ENCODE measurements at places on chromosomes 4 and X.

DNA sequence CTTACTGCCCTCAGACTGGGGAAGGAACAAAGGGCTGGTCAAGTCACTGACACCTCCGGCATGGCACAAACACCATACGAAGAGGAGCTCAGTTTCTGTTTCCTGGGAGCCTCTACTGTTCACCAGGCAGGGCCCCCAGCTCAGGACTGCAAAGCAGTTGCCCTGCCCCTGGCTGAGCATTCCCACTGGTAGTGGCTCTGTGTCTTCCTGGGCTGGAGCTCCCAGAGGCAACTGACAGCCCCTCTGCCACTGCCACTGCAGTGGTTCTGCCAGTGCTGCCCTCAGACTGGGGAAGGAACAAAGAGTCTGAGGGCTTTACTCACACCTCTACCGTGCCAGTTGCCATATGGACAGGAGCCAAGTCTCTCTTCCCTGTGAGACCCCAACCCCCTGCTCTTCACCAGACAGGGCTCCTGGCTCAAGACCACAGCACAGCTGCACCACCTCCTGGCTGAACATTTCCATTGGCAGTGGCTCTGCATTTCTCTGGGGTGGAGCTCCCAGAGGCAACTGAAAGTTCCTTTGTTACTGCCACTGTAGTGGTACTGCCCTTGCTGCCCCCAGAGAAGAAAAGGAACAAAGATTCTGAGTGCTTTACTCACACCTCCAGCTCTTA, 67.9 kb downstream of the SMARCA5 start:
- DNase-seq = no peak

DNA sequence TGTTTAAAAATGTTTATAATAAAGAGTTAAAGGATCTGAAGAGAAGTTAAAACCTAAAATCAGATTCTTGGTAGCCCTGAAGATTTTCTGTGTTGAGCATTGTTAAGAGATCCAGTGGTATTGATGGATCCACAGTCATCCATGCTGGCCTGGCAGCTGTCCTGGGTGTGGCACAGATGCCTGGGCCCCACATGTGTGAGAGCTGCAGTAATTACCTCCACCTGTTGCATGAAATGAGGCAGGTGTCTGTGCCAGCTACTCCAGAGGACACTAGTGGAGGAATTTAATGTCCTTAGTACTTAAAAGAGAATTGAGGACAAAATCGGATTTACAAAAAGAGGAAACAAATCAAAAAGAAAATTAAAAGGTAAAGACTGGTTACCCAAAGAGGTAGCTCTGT, 44.0 kb downstream of the MGST2 start:
- DNase-seq = no peak

DNA sequence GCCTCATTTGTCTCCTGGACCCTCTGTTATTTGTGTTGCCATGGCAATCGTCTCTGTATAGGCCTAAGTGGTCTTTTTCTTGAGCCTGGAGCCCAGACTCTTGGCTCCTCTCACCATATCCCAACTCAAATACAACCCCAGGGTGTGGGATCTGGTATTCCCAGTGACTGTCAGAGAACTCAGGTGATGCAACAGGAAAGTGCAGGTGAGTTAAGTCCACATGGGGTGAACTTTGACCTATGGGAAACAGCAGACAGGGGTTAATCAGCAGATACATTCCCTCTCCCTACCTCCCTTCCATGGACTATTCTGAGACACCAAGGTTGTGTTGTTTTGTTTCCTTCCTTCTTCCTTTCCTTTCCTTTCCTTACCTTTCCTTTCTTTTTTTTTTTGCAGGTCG, 130.9 kb upstream of the RPS6KA3 start:
- DNase-seq = no peak

DNA sequence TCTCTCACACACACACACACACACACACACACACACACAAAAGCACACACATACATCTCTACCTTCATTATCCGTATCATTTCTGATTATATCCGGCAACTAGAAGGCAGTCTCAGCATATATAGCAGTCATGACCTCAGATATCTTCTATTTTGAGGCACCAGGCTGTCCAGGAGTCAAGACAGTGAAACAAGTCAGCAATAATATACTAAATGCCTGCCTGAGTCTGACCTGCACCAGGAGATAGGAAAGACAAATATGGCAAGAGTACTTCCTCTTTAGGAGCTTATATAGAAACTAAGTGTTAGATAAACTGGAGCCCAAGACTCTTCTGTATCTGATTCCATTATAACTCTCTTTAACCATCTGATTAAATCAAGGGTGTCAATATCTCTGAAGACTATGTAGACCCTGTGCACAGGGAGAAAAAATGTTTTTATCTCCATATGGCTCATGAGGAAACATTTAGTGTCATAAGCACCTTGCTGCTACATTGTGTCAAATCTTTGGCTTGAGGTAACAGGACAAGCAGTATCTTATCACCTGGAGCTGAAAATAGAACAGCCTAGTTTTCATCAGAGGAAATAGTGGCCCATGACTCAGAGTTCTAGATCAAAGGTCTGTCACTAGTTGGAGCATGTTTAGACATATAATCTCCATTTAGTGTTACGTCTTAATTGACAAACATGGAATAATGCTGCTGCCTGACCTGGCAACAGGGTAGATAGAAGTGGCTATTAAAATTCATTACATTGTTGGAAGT, 27.0 kb upstream of the FAM47B start:
- no peak for DNase-seq

DNA sequence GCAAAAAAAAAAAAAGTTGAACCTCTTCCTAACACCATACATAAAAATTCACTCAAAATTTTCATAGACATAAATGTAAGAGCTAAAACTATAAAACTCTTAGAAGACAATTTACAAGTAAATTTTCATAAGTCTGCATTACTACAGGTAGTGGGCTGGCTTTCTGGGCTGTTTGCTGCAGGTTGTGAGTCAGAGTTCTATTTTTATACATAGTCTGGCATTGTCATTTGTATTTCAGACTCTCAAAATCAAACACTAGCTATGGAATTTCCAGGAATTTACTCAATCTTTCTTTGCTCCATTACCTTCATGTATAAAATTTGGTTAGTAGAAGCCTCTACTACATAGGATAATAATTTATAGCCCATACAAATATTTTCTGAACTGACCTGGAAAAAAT, 227.2 kb downstream of the COX18 start:
- DNase-seq = no peak

All from hematopoietic multipotent progenitor cell treated with erythropoietin and hydrocortisone succinate and interleukin-3 and kit ligand, for 4 days (in vitro differentiated cells).